ENCODE measurements at places on chromosomes 11 and 22.
A peak's percentile ranks its signal among the peaks of the same experiment; 100 is the strongest.

DNA sequence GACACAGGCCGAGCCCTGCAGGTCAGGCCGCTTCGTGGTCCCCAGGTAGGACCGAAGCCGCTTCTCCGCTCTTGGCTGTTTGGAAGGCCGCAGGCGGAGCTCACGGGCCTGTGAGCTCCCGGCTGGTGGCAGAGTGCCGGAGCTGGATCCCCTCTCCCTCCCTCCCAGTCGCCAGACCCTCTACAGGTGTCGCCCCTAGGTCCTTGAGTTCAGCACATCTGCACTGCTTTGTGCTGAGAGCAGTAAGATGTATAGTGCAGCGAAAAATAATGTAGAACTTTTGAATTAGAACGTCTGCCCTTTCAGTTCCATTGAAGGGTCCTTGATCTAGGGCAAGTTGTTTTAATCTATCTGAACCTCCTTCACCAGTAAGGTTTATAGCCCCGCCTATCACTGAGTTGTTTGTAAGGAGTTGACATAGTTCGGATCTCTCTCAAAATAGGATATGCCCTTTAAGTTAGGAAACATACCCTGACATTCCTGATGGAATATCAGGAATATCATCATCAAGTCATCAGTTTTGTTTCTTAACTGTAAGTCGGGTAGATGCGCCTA lies 419 bp downstream of the ANKRD49 start:
- H3K27me3 ChIP-seq: no peaks in the 10 kb centered on the region
- peak overlapping the region; percentile 90 for H3K4me3 ChIP-seq
- H3K4me1 ChIP-seq: peaks cover 36% of the 10 kb centered on the region
- peaks cover 31% of the 10 kb centered on the region for H3K36me3 ChIP-seq

GRCh38 chr11:65317025-65317786 lies 2.5 kb downstream of the CDC42EP2 start:
- H3K4me3 ChIP-seq: no peak overlapping the region
- H3K27me3 ChIP-seq: no peaks in the 10 kb centered on the region
- H3K4me1 ChIP-seq: peaks cover 15% of the 10 kb centered on the region
- no peak overlapping the region for H3K27ac ChIP-seq
- no peak for DNase-seq

- no peak overlapping the region for H3K4me3 ChIP-seq
- no peaks in the 10 kb centered on the region for H3K36me3 ChIP-seq
- H3K27ac ChIP-seq: no peak overlapping the region
- H3K27me3 ChIP-seq: no peaks in the 10 kb centered on the region
- DNase-seq: no peak
Measured at GRCh38 chr11:91396236-91397133, 828.1 kb upstream of the FAT3 start.

DNA sequence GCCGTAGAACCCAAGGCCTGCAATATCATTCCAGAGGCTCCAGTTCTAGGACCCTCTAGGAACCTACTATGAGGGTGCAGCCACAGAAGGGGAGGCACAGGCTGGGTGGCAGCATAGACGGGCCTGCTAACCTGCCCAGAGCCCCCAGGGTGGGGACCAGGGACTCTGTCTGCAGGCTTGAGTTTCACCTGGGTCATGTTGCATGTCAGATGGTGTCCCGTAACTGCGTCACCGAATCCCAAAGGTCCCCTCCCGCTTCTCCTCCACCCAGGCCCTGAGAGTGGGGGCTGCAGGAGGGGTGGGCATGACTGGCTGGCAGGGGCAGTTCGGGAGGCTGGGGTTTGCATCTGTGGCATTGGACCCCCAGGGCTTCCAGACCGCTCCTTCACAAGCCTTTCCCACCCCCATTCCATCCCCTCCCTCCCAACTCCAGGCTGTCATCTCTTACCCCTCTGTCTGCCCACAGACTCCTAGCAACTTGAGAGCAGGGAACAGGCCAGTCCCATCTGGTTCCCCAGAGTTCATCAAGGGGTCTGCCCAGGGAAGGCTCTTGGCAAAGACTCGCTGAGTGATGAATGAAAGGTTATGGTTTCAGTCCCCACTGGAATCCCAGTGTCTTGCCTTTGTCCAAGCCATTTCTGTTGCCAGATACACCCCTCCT lies 16.3 kb downstream of the MYO7A start:
- H3K4me3 ChIP-seq: no peak overlapping the region
- no peak for DNase-seq
- no peaks in the 10 kb centered on the region for H3K36me3 ChIP-seq
- H3K27ac ChIP-seq: no peak overlapping the region
- H3K4me1 ChIP-seq: peaks cover 21% of the 10 kb centered on the region
- no peaks in the 10 kb centered on the region for H3K27me3 ChIP-seq

DNA sequence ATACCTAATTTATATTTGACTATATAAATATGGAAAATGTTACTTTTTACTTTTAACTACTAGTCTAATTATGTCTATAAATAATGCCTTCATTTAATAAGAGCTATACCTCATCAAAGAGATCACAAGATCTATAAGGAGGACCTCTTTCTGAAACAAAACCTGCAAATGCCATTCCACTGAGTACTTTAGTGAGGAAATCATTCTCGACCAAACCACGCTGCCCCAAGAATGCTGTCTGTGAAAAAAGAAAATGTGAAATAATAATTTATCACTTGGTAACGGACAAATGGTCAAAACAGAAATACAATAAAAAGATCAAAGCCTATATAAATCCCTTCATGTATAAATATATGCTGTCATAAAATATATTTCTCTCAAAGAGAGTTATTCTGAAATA lies 301.7 kb downstream of the SBF2 start:
- H3K36me3 ChIP-seq: no peaks in the 10 kb centered on the region
- H3K27ac ChIP-seq: no peak overlapping the region
- H3K4me1 ChIP-seq: no peaks in the 10 kb centered on the region
- no peak overlapping the region for H3K4me3 ChIP-seq

GRCh38 chr11:91947215-91947820 lies 277.3 kb upstream of the FAT3 start:
- H3K4me3 ChIP-seq: no peak overlapping the region
- no peaks in the 10 kb centered on the region for H3K4me1 ChIP-seq
- no peak overlapping the region for H3K27ac ChIP-seq
- no peaks in the 10 kb centered on the region for H3K36me3 ChIP-seq

DNA sequence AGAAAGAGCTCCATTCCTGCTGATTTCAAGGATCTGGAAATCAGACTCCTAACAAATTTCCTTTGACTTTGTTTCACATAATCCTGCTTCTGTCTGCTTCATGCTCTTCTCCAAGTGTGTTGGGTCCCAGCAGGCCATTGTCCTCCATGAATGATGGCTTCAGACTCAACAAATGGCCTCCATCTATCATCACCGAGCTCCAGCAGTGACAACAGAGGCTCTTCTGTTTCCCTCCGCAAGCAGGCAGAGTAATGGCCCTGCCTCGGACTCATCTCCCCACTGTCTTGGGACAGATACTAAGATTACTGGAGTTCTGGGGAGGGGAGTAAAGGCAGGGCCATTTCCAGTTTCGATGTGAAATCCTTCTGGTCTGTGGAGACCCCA lies 127.3 kb downstream of the TENM4 start:
- H3K4me3 ChIP-seq: no peak overlapping the region
- DNase-seq: no peak
- H3K36me3 ChIP-seq: no peaks in the 10 kb centered on the region

DNA sequence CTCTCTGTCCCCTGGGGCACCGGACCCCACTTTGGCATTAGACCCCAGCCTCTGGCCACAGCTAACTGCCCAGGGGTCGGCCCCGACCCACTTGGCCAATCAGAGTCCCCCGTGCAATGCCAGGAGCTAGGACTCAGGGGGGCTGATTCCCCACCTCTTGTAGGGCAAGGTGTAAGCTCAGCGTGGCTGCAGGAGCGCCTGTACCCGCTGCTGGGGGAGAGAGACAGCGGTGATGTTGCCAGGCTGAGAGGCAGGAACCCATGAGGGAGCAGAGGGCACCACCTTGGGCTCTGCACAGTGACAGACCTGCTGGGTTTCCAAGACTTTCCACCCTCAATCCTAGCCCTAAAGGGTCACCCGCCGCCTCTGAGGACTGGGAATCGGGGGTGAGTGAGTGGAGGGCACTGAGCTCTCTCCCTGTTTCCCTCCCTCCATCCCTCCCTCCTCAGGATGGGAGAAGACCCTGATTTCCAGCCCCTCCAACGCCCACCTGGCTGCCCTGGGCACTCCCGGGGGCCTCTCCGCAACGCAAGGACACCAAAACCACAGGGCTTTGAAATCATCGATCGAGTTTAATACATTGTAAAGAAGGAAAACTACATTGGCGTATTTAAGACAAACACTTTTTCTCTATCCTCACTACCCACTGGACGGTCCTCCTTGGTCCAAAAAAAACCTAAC lies 128.4 kb downstream of the ARHGAP8 start:
- no peaks in the 10 kb centered on the region for H3K27me3 ChIP-seq
- H3K36me3 ChIP-seq: no peaks in the 10 kb centered on the region
- H3K27ac ChIP-seq: no peak overlapping the region
- H3K4me1 ChIP-seq: no peaks in the 10 kb centered on the region
- no peak for DNase-seq
- H3K4me3 ChIP-seq: no peak overlapping the region

GRCh38 chr11:131064373-131064991 lies 148.2 kb upstream of the SNX19 start:
- DNase-seq: no peak
- H3K4me1 ChIP-seq: no peaks in the 10 kb centered on the region
- no peaks in the 10 kb centered on the region for H3K36me3 ChIP-seq

DNA sequence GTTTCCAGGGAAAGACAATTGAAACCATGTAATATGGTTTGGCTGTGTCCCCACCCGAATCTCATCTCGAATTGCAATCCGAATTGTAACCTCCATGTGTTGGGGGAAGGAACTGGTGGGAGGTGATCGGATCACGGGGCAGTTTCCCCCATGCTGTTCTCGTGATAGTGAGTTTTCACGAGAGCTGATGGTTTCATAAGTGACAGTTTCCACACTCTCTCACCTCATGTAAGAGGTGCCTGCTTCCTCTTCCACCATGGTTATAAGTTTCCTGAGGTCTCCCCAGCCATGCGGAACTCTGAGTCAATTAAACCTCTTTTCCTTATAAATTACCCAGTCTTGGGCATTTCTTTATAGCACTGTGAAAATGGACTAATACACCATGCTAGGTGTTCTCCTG lies 148.3 kb upstream of the CADM1 start:
- no peak overlapping the region for H3K4me3 ChIP-seq
- no peaks in the 10 kb centered on the region for H3K36me3 ChIP-seq
- no peak for DNase-seq
- no peaks in the 10 kb centered on the region for H3K4me1 ChIP-seq

- no peak overlapping the region for H3K4me3 ChIP-seq
- no peak overlapping the region for H3K27ac ChIP-seq
- peaks cover 27% of the 10 kb centered on the region for H3K4me1 ChIP-seq
- H3K27me3 ChIP-seq: no peaks in the 10 kb centered on the region
- H3K36me3 ChIP-seq: no peaks in the 10 kb centered on the region
Measured at GRCh38 chr11:86117712-86118063, 48.8 kb upstream of the PICALM start.

DNA sequence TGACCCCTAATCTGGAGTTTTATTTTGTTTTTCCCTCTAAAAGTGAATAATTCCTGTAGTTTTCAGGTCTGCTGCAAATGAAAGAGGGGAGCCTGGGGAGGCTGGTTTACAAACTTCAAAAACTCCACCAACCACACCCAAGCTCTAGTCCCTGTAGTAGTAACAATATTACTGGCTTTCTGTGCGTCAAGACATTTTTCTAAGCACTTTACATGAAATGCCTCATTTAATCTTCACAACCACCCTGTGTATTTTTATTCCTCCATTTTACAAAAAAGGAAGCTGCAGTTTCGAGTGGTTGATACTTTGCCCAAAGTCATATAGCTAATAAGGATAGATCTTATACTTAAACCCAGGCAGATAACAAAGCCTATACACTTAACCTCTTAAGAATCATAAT lies 23.5 kb downstream of the CTNND1 start:
- DNase-seq: no peak
- H3K36me3 ChIP-seq: no peaks in the 10 kb centered on the region
- H3K4me1 ChIP-seq: no peaks in the 10 kb centered on the region
- no peak overlapping the region for H3K27ac ChIP-seq
- no peaks in the 10 kb centered on the region for H3K27me3 ChIP-seq

DNA sequence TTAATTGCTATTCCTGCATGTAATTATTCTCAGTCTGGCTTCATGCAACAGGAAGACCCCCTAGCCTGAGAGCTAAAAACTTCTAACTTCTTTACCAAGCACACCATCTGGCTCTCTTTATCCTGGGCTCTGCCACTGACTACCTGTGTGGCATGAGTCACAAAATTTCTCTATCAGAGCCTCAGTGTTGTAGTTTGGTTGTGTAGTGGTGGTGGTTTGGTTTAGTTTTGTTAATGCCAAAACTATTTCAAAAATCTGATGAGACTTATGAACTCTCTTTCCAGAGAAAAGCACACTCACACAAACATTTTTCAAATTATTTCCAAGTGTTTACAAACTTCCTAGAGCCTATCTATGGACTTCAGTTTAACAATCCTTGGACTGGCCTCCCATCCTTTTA lies 7.5 kb upstream of the IL17RA start:
- no peaks in the 10 kb centered on the region for H3K36me3 ChIP-seq
- H3K4me1 ChIP-seq: peaks cover 11% of the 10 kb centered on the region
- peaks cover 5% of the 10 kb centered on the region for H3K27me3 ChIP-seq
- DNase-seq: no peak

Measured in CD4-positive, alpha-beta memory T cell (primary cell).